ENCODE measurements at places on chromosomes 7 and 10.
A peak's percentile ranks its signal among the peaks of the same experiment; 100 is the strongest.

GRCh38 chr7:127901895-127902703 is 129.1 kb downstream of the LRRC4 start:
- no peak for DNase-seq

DNA sequence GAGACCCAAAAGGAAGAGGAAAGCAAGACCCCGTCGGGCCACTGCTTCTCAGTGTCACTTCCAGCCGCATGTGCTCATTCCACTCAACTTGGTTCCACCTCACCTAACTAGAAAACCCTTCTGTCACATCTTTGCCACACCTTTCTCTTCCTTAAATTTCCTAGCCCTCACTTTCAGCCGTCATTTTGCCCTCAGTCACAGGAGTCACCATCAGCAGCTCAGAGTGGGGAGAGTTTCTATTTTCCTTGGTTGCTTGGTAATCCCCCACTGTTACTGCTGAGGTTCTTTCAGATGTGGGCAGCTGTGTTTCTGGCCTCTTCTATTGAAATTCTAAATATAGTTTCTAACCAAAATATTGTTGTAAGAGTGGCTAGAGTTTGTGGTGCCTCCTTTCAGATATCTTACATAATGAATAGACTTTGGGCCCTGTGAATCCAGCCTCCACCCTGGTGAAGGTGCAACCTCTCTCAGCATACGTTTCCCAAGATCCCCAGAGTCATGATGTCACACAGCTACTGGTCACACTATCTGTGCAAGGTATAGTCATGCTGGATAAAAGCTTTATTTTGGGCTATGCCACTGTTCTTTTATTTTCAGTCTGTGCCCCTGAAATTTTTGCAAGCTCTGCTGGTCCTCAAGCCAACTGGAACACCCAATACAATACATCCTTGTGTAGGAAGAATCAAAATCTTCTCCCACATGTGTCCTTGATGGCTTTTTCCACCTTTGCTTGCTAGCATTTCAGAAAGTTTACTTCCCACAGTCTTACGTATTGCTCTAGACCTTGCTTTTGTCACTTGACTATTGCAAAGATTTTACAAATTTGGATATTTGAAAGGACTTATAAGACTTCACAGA is 9.2 kb downstream of the AGBL3 start:
- no peak for DNase-seq

- DNase-seq, result peak; percentile 55
These were observed 135.8 kb downstream of the NRBF2 start for GRCh38 chr10:63268798-63269503.

GRCh38 chr10:132590752-132591121 is 53.1 kb downstream of the INPP5A start:
- no peak for DNase-seq

DNA sequence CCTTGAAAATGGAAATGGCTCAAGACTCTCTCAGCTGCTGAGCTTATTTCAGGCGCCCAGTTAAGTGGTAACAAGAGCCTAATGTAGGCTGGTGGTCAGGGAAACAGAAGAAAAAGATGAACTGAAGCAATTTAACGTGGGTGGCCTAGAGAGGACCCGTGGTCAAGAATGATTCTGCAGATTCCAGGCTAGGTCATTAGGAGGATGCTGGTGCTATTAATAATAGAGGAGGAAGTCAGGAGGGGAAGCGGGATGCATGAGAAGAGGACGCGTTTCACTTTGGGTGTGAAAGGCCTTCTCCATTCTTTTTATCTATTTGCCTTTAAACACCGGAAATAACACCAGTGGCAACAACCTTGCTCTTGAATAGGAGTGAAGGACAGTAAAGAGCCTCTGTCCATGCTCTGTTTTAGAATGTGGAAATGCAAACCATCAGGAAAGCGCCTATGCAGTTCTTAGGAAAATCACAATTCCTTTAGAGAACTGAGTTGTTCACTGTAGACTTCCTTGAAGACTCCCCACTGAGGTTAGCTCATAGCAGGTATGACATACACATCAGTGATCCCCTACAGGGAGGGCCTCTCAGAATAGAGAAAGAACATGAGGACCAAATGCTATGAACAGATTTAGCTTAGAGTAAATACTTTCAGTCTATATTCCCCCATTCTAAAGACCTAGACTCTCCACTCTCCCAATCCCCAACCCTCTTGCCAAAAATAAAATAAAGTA is 8.6 kb downstream of the LIPA start:
- no peak for DNase-seq

GRCh38 chr7:70790215-70791073 is 341.5 kb upstream of the GALNT17 start:
- DNase-seq, result no peak

DNA sequence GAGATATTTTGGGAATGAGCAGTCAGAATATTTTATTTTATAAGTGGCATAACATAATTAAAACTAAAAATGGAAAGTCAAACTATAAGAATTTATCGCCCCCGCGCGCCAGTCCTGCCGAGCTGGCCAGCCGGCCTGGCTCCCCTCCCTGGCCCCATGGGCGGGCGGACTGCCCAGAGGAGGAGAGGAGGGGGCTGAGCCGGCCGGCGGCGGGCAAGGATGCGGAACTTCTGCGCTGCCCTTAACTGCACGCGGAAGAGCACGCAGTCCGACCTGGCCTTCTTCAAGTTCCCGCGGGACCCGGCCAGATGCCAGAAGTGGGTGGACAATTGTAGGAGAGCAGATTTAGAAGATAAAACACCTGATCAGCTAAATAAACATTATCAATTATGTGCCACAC is 96.8 kb downstream of the DKK1 start:
- DNase-seq, result no peak

DNA sequence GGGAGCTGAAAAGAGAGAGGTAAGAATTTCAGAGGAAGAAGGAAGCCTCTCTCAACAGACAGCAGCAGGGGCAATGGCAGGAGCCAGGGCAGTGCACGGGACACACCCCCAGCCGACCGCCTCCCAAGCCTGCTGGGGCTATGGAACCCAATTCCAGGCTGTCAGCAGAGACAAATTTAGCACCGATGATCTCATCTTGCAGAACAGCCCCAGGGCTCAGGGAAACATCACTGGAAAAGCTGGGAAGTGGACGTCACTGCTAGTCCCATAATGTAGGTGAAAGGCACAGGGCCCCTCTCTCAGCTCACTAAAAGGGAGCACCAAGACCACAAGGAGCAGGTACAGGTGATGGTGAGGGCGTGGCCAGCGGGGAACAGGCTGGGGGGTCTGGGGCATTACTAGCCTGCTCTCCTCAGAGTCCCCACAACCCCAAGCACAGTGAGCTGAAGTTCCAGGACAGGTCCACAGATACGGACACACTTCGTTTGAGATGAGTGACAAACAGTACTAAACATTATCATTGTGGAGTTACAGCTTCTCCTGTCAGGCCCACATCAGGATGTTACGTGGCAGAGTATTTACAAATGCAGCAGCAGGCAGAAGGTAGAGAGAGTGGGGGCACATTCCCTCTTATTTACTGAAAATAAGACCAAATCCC is 103.7 kb downstream of the PLXNA4 start:
- DNase-seq, result no peak

GRCh38 chr10:118531105-118531852 is 64.2 kb downstream of the PRLHR start:
- DNase-seq, result no peak

GRCh38 chr7:108613147-108613948 is 43.7 kb downstream of the DNAJB9 start:
- DNase-seq, result no peak

DNA sequence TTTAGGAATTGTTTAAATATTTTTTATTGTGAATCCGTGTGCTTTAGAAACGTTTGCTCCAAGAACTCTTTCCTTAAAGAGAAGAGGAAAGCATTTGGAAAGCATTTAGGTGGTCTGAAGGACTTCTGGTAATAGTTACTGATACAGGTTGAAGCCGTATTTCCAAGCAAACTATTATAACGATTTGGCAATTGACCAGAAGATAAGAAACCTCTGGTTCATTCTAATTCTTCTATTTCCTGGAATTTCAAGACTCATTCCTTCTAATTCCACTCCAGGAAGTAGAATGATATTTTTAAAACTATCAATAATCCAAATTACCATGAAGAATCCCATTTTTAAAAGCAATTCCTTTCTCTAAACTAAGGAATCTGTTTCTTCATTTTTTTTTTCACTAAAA is 158.9 kb upstream of the AGR3 start:
- no peak for DNase-seq

Measured in stimulated activated CD8-positive, alpha-beta memory T cell treated with anti-CD3 and anti-CD28 coated beads, Interleukin-7, amount 100 ng/mL, for 1 hour (primary cell).